AG20443 (cell line): ENCODE measurements at places on chromosomes 2 and 18.

GRCh38 chr2:14631406-14632040 is 994 bp upstream of the LRATD1 start:
- DNase-seq = no peak

- DNase-seq = no peak
These were observed 66.1 kb upstream of the ODC1 start for GRCh38 chr2:10514273-10514672.

GRCh38 chr2:80363330-80363729 is 58.8 kb upstream of the LRRTM1 start:
- no peak for DNase-seq

- DNase-seq = no peak
These were observed 117.9 kb downstream of the NRP2 start for GRCh38 chr2:205800224-205800623.
